GM12864 (cell line): ENCODE measurements at places on chromosomes 2 and 18.

DNA sequence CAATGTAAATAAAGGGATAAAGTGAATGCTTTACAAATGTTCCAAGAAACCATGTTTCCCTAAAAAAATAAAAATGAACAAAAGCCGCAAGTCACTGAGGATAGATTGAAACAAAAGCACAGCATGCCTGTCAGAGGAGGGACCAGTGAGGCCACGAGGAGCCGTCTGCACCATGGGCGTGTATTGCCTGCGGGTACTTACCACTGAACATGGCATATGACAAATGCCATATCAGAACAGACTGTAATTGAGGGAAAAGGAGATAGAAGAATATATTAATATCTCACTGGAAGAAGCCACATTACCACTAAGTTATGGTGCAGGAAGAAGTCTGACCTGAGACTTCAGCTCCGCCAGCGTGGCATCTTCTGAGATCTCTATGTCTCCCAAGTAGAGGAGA lies 75.8 kb downstream of the USP40 start:
- DNase-seq: no peak

DNA sequence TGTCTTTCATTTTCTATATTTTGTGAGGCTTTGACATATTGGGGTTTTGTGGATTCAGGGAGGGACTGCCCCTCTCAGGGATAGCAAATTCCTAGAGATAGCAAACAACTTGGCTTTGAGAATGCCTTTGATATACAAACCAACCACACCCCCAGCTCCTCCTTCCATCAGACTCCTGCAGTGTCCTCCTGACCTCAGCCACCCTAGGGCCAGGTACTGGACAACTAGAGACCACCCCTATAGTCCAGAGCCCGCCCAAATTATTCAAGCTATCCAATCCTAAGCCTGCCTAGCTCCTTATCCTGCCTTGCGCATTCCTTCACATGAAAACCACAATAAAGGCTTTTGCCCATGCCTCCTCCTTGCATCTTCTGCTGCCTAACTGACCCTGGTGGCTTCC lies 22.9 kb upstream of the STAM2 start:
- no peak for DNase-seq

DNA sequence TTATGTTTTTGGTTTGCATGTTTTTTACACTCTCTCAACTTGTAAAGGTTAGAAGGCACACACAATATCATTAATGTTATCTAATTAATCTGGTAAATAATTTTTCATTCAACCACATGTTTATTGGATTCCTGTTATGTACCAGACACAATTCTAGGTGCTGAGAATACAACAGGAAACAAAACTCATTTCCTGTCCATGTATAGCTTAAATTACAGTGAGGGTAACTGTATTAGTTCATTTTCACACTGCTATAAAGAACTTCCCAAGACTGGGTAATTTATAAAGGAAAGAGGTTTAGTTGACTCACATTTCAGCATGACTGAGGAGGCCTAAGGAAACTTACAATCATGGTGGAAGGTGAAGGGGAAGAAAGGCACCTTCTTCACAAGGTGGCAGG lies 270.5 kb downstream of the TRIB2 start:
- no peak for DNase-seq

DNA sequence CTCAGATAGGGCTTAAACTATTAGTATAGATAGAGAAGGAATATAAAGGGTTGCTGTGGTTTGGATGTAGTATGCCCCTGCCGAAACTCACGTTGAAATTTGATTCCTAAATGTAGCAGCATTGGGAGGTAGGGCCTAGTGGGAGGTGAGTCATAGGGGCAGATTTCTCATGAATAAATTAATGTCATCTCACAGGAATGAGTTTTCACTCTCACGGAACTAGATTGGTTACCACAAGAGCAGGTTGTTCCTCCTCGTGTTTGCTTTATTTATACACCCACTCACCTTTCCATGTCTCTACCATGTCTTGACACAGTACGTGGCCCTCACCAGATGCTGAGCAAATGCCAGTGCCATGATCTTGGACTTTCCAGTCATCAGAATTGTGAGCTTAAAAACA lies 218.2 kb downstream of the RBM43 start:
- DNase-seq: no peak

GRCh38 chr2:37854676-37855282 lies 70.3 kb upstream of the RMDN2 start:
- no peak for DNase-seq

DNA sequence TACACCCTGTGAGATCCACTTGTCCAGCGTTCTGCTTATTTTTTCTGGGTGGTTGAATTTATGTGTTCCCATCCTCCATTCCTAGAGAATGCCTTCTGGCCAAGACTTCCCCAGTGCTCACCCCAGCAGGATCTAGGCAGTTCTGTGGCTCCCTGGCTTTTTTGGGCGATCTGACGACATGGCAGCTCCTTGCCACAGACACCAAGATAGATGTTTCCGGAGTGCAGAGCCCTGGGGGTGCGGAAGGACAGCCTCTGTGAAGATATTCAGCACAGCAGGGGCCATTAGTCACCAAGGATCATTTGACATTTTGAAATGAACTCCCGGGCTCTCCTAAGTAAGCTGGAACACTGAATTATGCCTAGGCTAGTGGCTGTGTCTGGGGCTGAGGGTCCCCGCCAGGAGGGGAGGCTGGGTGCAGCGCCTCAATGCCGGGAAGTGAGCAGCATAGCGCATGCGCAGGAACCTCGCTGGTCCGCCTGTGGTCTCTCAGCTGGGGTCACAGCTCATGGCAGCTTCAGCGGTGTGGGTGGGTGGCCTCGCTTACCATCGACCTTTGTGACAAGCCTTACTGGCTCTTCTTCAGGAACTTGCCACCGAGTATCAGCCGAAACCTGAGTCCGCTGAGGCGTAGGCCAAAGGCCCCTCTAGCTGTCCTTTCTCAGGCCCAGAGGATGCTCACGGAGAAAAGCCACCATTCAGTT lies 60.3 kb downstream of the MEX3C start:
- DNase-seq: no peak

DNA sequence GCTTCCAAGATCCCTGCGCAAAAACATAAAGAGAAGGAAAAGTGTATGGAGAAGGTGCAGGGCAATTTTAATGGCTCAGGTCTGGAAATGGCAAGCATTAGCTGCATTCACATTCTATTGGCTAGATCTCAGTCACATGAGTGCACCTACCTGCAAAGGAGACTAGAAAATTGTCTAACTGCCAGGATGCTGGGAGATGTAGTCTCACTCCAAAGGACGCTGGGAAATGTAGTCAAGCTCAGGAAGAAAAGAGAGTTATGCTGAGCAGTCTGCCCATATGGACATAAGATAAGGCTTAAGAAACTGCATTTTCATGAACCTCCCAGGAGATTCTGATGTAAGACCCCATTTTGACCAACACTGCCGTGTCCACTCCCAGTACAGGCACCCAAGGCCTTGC lies 9.5 kb upstream of the KLHL29 start:
- DNase-seq: no peak

DNA sequence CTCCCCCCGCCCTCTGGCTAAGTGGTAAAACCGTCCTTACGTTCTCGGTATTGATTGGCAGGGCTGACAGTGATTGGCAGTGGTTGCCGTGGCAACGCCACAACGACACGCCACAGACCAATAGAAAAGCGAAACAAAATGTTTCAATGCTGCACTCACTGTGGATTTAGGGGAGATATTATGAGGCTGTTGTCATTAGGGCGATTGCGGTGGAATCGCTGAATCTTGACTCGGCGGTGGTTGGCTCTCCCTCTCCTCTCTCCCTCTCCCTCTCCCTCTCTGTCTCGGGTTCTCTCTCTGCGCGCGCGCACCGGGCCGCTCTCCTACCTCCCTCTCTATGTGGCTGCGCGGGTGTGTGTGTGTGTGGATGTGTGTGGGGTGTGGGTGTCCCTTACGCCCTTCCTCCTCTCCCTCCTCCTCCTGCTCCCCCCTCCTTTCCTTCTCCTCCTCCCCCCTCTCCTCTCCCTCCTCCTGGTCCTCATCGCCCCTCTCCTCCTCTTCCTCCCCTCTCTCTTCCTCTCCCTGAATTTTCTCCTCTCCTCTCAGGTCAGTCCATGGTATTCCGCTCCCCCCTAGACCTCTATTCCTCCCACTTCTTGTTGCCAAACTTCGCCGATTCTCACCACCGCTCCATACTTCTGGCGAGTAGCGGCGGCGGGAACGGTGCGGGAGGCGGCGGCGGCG lies at the start of gene SIX3:
Gene SIX3, plus strand, starts transcription at position 152 of the 684 bp plus-strand sequence. Its CDS starts 403 bp downstream, at position 555.
- DNase-seq: no peak

- DNase-seq: no peak
Measured at GRCh38 chr2:181052523-181052891, 72.1 kb downstream of the UBE2E3 start.

GRCh38 chr2:168371273-168372019 lies 84.6 kb upstream of the CERS6 start:
- peak; percentile 29 for DNase-seq

DNA sequence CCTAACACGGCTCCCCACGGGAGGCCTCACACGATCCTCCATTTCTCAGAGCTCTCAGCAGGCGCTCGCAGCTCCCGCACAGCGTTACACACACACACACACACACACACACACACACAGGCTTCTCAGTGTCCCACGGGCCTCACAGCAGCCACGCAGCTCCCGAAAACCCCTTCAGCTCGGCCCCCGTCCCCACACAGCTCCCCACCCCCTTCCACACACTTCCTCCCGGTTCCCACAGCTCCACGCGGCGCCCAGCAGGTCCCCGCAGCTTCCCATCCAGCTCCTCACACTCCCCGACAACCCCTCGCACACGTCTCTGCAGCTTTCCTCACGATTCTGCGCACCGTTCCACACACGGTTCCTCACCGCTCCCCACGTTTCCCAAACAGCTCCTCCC lies 41.6 kb downstream of the KIF1A start:
- no peak for DNase-seq

- no peak for DNase-seq
Measured at GRCh38 chr2:143823876-143824275, 694.7 kb downstream of the ARHGAP15 start.

- DNase-seq: no peak
Measured at GRCh38 chr2:21924640-21925285, 801.0 kb downstream of the TDRD15 start.

DNA sequence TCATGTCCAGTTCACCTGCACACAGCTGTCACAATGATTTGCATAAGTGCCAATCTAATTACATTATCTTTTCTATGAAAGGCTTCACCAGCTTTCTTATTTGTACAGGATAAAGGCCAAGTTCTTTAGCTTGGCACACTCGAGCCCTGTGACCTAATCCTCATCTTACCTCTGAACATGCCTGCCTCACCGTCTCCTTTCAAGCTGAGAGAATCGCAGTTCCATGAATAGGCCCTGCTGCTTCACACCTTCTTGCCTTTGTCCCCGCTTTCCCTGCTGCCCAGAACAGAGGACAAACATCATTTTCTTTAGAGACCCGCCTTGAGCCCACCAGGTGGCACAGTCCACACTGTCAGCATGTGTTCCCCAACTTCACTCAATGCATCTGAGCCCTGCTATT lies 1094.7 kb downstream of the BCL11A start:
- DNase-seq: no peak

- DNase-seq: no peak
Measured at GRCh38 chr2:234161932-234162331, 111.4 kb downstream of the SPP2 start.

- DNase-seq: no peak
Measured at GRCh38 chr2:238642973-238643372, 204.9 kb upstream of the TWIST2 start.

DNA sequence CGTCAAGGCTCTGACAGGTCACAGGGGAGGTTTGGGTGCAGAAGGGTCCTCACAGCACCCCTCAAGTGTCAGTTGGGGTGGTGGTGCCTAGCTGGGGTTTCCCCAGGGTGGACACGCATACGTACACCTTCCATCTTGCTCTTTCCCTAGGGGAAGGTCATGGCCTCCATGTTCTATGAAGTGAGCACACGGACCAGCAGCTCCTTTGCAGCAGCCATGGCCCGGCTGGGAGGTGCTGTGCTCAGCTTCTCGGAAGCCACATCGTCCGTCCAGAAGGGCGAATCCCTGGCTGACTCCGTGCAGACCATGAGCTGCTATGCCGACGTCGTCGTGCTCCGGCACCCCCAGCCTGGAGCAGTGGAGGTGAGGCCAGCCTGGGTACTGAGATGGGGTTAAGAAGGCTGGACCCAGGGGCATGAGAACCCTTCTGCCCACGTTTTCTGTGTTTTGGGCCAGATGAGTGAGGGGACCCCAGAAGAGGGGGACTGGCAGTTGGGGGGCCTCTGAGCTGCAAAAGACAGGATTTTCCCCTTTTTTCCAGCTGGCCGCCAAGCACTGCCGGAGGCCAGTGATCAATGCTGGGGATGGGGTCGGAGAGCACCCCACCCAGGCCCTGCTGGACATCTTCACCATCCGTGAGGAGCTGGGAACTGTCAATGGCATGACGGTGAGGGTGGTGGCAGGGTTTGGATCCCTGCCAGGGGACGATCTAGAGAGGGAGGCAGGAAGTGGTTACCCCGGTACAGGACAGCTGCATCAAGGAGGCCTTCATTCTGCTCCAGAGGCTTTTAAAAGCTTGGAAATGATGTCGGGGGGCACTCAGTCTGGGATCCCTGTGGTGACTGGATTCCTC lies 20.9 kb downstream of the SLC30A3 start:
- DNase-seq: no peak

DNA sequence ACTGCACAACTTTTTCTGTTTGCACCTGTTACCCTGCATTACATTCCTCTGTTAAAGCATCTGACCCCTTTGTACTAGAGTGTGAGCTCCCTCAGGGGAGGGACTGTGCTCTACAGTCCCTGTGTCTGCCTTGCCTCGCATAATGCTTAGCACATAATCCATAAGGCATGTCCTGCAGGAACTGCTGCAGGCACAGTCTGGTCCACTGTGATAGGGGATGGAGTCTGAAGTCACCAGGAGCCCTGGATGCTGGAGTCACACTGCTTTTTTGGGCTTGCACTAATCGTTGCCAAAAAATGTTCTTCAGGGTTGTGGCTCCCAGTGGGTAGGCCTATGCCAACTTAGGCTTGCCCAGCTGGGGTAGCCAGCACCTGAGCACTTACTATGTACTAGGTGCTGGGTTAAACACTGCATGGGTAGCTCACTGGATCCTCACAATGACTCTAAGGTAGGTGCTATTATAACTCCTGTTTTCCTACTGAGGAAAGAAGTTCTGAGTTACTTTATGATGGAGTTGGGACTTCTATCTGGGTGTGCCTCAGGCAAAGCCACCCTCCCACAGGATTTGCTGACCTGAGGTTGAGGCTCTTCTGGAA lies 33.3 kb downstream of the COPS7B start:
- DNase-seq: no peak

GRCh38 chr2:240573071-240573515 lies 4.8 kb downstream of the RNPEPL1 start:
- DNase-seq: no peak

GRCh38 chr2:129133692-129134641 lies 815.3 kb upstream of the HS6ST1 start:
- no peak for DNase-seq

GRCh38 chr18:50494569-50494968 lies 65.3 kb upstream of the MAPK4 start:
- no peak for DNase-seq

GRCh38 chr18:34544930-34545329 lies 165.2 kb upstream of the DTNA start:
- DNase-seq: no peak

- DNase-seq: no peak
Measured at GRCh38 chr2:29388071-29388470, 272.9 kb downstream of the CLIP4 start.
